ENCODE measurements at places on chromosomes 1 and 21.

DNA sequence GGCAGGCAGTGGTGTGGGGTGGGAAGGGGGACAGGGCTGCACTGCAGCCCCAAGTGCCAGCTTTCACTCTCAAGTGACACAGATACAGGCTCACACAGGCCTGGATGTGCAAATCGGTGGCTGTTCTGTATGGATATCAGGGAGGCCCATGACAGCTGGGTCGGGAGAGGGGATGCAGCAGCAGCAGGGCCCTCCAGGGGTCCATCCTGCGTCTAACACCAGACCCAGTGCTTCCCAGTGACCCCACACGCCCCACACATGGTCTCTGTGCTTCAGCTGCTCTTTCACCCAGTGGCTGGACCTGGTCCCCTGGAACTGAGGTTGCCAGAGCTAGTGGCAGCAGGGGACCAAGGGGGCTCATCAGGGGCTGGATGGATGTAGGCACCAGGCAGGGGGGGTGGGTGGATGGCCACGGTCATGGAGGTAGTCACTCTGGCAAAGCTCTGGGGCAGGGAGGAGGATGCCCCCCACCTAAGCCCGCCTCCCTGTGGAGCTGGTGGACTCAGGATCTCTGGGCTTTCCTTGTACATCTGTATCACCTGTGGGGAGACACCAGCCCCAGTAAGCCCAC lies 13.9 kb downstream of the BTBD19 start:
- DNase-seq: no peak

GRCh38 chr1:241343956-241344355 lies 13.0 kb downstream of the RGS7 start:
- DNase-seq: no peak

GRCh38 chr1:159974350-159974965 lies 20.4 kb upstream of the SLAMF9 start:
- DNase-seq: no peak

DNA sequence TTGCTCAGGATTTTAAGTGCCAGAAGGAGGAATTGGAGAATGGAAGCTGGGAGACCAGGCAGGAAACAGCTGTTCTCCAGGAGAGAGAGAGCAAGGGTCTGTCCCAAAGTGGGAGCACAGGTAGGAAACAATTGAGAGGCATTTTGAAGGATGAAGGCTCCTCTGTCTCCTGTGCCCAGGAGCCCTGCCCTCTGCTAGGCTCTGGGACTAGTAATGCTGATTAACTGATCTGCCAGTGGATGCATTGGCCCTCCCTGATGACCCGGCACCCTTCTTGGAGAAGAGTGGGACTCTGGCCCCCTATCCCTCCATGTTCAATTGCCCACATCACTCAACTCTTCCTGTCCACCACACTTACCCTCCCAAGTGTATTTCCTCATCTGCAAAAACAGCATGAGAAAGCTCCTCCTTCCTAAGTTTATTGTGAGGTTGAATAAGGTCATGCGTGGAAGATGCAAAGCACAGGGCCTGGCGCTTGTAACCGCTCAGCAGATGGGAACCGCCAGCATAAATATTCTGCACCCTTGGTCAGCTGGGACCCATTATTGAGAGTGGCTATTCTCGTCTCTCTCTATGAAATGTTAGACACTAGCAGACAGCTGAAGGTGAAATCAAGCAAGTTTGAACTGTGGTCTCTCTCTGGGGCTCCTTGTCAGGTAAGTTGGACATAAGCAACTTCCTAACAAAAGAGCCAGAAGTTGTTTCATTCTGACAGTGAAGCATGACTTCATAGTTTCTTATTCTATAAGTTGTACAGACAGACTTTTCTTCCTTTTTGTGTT lies 63.0 kb upstream of the ANGPTL1 start:
- DNase-seq: no peak

GRCh38 chr21:42384156-42384945 lies 11.5 kb downstream of the TMPRSS3 start:
- DNase-seq: peak; percentile 77

DNA sequence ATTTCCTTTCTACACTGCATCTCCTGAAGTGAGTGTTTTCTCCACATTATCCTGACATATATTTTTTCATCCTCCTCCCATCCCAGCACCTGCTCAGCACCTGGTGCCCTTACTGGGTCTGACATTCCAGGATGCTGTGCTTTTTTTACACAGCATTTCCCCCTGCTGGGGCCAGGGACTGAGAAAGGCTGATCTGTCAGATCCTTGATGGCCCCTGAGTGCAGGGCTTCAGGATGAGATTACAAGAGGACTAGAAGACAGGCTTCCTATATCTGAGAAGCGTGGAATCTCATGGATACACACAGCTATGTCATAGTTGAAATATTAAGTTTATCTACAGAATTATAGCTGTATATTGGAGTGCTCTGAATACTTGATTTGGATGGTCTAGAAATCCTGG lies 24.4 kb downstream of the RCAN1 start:
- peak; percentile 81 for DNase-seq

DNA sequence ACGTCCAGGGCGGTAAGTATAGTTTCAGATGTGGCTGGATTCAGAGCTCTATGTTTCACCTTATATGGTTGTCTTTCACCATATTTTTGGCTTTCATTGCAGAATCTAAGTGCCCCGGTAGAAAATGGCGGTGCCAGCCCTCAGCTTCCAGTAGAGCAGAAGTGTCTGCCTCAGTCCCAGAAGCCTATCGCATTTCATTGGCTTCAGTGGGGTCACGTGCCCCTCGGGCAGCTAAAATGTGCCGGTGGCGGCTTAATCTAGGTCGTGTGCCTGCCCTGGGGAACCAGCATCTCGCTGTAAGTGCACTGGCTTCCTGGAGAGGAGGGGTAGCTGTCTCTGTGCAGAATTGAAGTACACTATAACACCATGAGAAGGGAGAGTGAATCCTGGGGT lies 107.4 kb upstream of the MAGI3 start:
- no peak for DNase-seq

GRCh38 chr1:200929530-200930278 lies 35.0 kb downstream of the INAVA start:
- DNase-seq: no peak

DNA sequence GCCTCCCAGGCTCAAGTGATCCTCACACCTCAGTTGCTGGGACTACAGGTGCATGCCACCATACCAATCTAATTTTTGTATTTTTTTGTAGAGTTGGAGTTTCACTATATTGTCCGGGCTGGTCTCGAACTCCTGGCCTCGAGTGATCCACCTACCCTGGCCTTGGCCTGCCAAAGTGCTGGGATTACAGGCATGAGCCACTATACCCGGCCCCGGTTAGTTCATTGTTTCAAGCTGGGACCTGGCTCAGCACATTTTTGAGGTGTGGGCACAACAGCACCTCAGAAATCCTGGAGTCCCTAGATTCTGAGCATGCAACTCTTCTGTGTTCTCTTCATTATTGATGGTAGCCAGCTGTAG lies 21.3 kb downstream of the SH2D2A start:
- DNase-seq: no peak

GRCh38 chr1:171610385-171610784 lies 11.7 kb upstream of the MYOCOS start:
- no peak for DNase-seq

DNA sequence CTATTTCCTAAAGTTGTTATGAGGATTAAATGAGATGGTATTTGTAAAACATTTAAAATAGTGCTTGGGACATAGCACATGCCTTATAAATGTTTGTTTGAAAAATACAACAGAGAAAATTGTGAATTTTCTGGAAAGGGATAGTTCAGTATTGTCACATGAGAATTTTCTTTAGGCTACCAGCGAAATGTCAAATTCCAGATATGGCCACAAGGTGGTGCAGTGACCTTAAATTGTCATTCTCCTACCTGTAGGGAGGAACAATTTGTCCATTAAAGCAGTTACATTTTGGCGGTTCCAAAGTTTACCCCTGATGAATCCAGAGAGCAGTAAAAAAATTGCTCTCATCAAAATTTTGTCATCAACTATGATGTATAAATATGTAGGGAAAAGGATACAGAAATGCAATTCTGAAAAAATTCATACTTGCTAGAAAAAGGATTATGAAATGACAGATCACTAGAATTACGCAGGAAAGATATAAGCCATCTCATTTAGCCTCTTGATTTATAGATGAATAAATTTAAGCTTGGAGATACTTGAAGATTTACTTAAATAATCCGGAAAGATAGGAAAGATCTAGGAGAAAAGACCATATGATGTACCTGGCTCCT lies 50.2 kb upstream of the TSHB start:
- peak; percentile 70 for DNase-seq

GRCh38 chr1:235749755-235750300 lies 100.2 kb upstream of the GNG4 start:
- DNase-seq: no peak

DNA sequence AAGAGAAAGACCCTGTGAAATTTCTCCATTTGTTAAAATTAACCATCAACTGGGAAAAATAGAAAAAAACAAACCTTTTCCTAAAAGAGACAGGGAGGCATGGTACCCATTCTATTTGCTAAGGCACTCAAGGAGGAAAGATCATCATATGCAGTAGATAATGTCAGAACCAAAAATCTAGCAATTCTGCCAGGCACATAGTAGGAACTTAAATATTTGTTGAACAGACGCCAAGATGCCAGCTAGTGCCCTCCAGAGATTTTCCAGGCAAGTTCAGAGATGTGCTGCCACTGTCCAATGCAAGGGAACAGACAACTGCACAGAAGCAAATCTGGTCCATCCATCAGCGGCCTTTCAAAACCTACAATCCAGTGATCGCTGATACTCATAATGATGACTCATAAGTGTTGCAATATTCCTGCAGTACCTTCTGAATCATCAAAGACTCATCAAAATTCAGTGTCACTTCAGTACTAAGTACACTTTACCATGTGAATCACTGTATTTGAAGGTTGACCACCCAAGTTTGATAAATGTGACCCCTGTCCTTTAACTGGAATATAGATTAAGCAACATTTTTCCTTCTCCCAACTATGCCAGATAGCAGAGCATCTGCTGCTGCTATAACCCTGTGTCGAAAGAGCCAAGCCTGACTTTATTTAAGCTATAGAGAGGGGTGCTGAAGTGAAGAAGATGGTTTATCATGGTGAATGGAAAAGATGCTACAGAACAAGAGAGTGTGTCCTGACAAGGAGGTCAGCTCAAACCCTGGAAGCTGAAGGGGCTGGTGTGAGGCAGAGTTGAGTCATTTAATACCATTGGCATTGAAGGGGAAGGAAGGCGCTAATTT lies 99.1 kb downstream of the MT1HL1 start:
- no peak for DNase-seq

DNA sequence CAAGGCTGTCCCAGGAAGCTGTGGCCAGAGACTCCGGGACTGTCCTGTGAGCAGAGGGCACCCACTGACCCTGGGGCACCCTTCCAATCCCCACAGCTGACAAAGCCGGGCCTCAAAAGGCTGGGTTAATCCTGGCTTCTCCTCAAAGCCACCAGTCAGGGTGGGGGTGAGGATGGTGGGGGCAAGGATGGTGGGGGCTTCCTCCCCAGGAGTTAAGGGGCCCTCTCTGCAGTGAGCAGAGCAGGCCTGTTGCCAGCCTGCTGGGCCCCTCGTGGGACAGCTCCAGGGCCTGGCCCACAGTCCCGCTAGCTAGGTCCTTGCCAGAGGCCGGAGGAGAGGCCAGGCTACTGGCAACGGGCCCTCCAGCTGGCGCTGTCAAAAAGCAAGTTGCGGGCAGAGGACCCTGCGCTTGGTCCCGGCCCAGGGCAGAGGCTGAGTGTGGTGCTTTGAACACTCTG lies 37.9 kb upstream of the CCDC27 start:
- DNase-seq: no peak

- DNase-seq: no peak
Measured at GRCh38 chr1:64851664-64852063, 106.8 kb downstream of the RAVER2 start.

GRCh38 chr21:38729754-38730379 lies 75.9 kb upstream of the ETS2 start:
- DNase-seq: no peak

DNA sequence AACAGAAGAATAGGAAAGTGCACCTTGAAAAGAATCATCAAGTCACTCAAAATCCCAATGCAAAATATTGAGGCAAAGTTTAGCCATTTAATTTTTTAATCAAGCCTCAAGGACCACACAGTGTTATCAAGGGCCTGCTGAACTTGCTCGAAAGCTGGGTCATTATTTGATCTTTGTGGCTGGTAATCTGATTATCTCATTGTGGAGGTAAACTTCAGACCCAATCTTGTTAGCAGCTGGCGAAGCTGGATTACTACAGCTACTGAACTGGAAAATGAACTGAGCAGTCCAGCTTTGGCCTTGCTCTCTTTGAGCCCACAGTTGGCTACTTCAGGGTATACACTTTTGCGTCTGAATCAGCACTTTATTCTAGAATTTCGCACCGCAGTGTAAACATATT lies 94.4 kb downstream of the BARHL2 start:
- no peak for DNase-seq

GRCh38 chr1:234533034-234533891 lies 54.3 kb upstream of the TARBP1 start:
- DNase-seq: no peak

DNA sequence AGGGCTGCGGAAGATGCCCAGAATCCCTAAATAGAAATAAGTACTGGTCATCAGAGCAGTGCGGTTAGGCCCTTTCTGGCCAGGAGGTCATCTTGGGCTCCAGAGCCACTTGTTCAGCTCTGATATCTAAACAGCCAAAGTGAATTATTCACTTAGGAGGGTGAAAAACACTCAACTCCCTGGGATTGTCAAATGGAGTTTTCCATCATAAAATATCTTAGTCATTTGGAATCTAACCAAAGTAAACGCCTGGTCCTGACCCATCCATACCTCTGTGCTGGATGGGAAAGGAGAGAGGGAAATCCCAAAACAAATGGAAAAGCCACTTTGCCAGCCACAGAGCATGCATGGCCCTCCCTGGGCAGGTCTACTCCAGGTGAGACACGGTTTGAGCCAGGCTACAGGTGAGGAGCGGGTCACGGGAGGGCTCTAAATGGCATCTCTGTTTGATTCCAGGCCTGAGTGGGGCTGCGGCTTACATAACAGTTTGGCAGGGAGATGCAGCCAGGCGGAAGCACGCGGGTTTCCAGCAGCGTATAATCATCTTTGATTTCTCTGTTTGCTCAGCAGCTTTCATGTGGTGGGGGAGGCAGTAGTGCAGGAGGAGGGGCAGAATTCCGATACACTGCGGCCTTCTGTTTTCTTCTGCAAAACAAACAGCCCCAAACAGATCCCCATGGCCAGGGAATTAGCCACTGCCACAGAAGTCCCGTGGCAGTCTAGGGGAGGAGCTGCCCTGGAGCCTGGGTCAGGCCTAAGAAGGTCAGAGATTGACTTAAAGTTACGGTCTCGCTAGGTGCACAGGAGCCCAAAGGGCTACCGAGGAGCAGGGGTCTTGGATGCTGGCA lies 59.1 kb upstream of the ZNF648 start:
- DNase-seq: no peak

GRCh38 chr1:232876506-232877364 lies 71.5 kb downstream of the MAP10 start:
- no peak for DNase-seq

DNA sequence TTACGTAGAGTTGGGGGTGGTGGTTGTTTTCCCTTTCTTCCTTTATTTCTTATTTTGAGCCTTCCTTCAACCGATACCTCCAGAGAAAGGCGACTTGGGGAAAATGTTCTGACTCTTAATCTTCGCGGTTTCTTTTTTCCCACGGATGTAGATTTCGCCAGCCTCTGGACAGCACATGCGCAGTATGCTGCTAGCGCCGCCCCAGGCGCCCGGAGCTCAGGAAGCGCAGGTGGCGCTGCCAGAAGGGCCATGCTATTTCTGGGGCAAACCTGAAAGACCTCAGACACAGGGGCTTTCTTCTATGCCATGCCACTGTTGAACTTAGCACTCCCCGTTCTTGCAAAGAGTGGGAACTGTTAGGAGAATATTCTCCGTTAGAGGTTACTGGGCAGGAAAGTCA lies 392.1 kb downstream of the KIF26B start:
- DNase-seq: no peak
